ENCODE measurements at places on chromosomes 2 and 18.

GRCh38 chr2:69017080-69017479, 4.1 kb downstream of the ANTXR1 start:
- no peak for DNase-seq
- H3K27ac ChIP-seq, result no peak overlapping the region
- H3K27me3 ChIP-seq, result peaks cover 22% of the 10 kb centered on the region
- peaks cover 37% of the 10 kb centered on the region for H3K4me1 ChIP-seq

- H3K27me3 ChIP-seq, result peaks cover 32% of the 10 kb centered on the region
- H3K27ac ChIP-seq, result peak overlapping the region; percentile 56
Measured at GRCh38 chr18:69400976-69401225, 213 bp downstream of the DOK6 start.

DNA sequence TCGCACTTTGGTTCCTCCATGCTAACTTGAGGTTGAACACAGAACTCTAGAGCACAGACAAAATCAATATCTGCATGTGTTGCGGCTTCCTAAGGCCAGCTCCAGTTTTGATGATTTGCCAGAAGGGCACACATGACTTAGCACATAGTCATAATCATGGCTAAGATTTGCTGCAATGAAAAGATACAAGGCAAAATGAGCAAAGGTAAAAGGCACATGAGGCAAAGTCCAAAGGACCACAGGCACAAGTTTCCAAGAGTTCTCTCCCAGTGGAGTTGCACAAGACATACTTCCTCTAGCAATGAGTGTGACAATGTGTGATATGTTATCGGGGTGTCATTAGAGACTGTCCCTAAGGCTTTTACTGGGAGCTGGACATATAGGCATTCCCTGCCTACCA, 24.2 kb upstream of the CXXC1 start:
- H3K4me1 ChIP-seq, result peaks cover 16% of the 10 kb centered on the region
- no peak overlapping the region for H3K27ac ChIP-seq
- no peak for DNase-seq
- peaks cover 22% of the 10 kb centered on the region for H3K27me3 ChIP-seq
- no peak overlapping the region for H3K4me3 ChIP-seq

DNA sequence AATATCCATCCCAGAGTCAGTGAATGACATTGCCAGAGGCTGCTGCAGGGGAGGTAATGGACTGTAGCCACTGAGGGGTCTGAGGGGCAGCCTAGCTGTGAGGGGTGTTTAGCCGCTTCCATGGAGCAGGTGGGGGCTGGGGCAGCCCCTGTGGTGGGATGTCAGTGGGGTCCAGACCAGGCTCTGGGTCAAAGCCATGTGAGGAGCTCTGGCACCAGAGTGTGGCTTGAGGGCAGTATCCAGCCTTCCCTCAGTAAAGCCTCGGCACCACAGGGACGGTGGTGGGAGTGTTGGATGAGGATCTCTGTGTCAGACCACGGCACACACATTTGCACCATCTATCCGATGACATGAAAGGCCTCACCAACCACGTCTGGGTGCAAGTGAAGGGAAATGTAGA, 85.0 kb downstream of the INHBB start:
- no peak for DNase-seq
- H3K27me3 ChIP-seq, result no peaks in the 10 kb centered on the region
- no peaks in the 10 kb centered on the region for H3K36me3 ChIP-seq
- no peak overlapping the region for H3K4me3 ChIP-seq

GRCh38 chr18:42781298-42781815, 334.1 kb downstream of the RIT2 start:
- H3K27ac ChIP-seq, result no peak overlapping the region
- no peaks in the 10 kb centered on the region for H3K27me3 ChIP-seq
- no peaks in the 10 kb centered on the region for H3K4me1 ChIP-seq
- H3K36me3 ChIP-seq, result no peaks in the 10 kb centered on the region
- DNase-seq, result no peak

GRCh38 chr2:69456154-69456553, 18.9 kb upstream of the NFU1 start:
- H3K27me3 ChIP-seq, result no peaks in the 10 kb centered on the region
- H3K27ac ChIP-seq, result no peak overlapping the region
- H3K36me3 ChIP-seq, result no peaks in the 10 kb centered on the region
- DNase-seq, result no peak
- peaks cover 6% of the 10 kb centered on the region for H3K4me1 ChIP-seq

All from lower lobe of right lung (tissue), 2 donors.